ENCODE measurements at places on chromosomes 7 and 10.

- no peak for DNase-seq
Measured at GRCh38 chr10:4271193-4271592, 486.2 kb upstream of the KLF6 start.

- DNase-seq, result no peak
Measured at GRCh38 chr7:27249724-27250556, 7.3 kb downstream of the EVX1 start.

- DNase-seq, result no peak
Measured at GRCh38 chr10:121337427-121337826, 260.8 kb downstream of the FGFR2 start.

- DNase-seq, result no peak
Measured at GRCh38 chr7:12713625-12714378, 26.4 kb downstream of the ARL4A start.

GRCh38 chr7:21251151-21251800 is 176.6 kb upstream of the SP4 start:
- DNase-seq, result no peak

- DNase-seq, result no peak
Measured at GRCh38 chr10:44341886-44342285, 43.0 kb downstream of the CXCL12 start.

- DNase-seq, result no peak
Measured at GRCh38 chr7:157718303-157719007, 381.7 kb downstream of the DNAJB6 start.

DNA sequence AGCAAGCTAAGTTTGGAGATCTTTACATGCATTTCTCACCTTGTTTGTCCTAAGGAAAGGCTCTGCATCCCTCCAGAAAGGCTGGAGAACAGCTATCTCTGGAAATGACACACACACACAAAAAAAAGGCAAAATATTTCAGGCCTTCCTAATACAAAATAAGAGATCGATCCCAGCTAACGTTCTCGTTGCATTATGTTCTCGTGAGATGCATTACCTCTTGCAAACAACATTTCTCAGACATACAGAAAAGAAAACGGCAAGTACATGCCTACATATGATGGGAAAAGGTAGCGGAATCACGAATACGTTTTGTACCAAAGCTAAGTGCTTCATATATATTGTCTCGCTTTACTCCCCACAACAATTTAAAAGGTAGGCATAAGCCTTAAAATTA is 488 bp downstream of the MTERF1 start:
- DNase-seq, result no peak

- no peak for DNase-seq
Measured at GRCh38 chr10:19889256-19889655, 73.0 kb downstream of the PLXDC2 start.

DNA sequence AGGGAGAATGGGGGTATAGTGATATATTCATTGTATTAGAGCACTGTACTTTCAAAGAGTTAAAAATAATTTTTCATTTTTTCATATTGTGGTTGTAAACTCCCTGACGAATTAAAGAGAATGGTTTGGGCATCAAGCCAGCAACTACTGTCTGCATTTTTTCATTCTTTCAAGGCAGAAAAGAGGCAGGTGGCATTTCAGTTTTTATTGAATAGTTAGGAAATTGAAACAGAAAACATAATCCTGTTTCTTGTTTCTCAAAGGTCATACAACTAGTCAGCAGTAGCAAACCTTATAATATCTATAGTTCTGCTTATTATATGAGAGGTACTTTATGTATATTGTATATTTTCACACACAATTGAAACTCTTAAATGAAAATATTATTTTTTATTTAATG is 303.9 kb upstream of the KCND2 start:
- no peak for DNase-seq

DNA sequence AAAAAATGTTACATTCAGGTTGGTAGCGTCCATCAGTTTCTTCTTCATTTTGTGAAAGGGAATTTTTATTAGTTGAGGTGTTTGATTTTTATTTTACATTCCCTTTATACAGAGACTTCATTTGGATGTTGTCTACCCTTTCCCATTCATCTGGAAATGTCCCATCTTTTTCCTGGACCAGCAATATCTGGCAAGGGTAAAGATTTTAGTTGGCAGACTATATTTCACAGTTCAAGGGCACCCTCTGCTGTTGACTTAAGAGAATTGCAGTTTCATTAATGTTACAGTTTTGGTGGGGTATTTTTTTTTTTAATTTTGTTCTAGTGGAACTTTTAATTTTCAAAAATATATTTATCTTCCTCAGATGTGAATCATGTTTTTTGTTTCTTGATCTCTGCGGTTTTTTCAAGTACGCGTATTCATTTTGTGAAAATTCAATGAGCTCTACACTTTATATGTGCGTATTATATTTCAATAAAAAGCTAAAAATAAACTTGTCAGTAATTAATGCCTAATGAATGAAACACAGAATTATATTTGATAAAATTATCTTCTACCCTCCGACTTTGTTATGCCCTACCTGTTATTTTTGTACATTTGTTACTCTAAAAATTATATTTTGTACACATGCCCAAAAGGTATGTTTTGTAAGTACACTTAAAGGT is 97.9 kb upstream of the KLF14 start:
- no peak for DNase-seq

GRCh38 chr10:71280825-71281224 is 38.2 kb upstream of the SLC29A3 start:
- no peak for DNase-seq

GRCh38 chr7:105429746-105430612 is 41.3 kb upstream of the SRPK2 start:
- no peak for DNase-seq

DNA sequence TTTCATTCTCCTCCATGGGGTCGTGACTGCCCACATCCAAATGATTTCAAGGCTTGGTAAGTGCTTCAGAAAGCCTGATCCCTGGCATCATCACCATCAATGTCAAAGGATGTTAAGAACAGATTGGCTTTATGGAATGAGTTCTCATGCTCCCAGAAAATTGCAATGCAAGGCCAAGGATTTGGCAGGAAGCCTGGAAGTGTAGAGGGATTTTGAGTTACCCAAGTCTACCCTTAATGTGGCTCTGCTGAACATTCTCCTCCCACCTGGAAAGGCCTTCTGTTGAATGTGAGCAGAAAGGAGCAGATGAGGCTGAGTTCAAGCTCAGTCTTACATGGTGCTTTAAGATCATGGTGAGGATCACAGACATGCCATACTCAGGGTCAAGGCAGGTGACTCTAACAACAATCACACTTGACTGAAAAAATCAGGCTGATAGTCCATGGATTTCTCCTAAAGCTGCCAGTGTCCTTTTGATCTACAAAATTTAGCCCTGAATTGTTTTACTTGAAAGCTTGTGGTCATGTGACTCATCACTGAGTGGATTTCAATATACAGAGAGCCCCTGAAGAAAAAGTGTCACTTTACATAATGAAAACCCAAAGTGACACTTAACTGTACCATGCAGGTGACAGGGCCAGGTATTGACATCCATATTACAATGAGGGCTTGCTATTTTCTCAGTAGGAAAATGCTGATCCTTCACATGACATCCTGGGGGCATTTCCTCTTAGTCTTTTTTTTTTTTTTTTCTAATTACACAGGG is 111.1 kb upstream of the PDLIM1 start:
- DNase-seq, result no peak

DNA sequence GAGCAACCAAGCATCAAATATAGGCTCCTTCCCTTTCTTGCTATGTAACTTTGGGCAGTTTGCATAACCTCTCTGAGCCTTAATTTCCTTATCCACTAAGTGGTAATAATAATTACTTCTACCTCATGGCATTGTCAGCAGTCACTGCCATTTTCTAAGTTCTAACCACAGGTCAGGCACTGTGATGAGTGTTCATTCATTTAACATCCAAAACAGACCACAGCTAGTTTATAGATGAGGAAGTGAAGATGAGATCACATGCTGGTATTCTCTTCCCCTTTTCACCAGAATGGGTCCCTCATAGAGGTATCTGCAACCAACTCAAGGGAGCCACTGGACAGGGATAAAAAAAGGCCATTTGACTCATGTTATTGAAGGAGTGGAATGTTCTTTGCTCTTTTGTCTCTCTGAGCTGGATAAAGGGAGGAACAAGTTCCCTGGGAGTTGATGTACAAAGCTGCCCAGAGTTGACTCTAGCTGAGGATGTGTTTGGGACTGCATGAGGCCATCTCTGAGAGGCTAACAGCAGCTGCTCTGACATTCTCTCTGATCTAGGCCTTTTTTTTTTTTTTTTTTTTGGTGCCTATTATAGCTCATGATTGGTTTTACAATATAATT is 65.0 kb downstream of the DNAJC12 start:
- DNase-seq, result no peak

DNA sequence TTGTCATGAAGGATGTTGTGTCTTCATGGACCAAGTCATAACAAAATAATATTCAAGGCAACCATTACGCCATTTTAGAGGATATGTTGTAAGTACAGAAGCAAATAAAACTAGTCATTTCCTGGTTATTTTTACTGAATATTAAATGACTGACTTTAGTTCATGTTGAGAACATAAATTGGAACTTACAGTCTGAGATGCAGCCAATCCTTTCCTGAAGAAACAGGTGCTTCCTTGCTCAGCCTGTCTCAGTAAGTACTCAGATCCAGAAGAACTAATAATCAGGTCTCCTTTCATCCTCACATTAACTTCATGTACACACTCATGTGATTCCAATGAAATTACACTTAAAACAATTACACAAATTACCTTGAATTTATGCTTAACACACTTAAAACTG is 12.3 kb downstream of the SEMA3A start:
- no peak for DNase-seq

DNA sequence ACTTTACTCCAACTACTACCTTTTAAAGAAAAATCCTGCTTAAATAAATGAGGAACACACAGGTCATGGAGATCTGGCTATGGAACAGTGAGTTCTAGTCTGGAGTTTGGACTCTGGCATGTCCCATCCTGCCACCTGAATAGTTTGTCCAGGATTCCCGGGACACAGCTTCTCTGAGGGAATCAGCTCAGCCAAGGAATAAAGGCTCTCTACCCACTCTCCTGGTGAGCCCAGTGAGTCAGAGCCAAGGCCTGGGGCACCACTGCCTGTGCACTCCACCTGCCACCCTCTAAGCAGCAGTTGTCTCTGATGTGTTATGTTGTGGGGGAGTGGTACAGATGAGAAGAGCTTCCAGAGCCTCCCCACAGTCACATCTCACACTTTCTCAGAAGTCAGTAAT is 113.5 kb downstream of the HTR5A start:
- DNase-seq, result no peak

DNA sequence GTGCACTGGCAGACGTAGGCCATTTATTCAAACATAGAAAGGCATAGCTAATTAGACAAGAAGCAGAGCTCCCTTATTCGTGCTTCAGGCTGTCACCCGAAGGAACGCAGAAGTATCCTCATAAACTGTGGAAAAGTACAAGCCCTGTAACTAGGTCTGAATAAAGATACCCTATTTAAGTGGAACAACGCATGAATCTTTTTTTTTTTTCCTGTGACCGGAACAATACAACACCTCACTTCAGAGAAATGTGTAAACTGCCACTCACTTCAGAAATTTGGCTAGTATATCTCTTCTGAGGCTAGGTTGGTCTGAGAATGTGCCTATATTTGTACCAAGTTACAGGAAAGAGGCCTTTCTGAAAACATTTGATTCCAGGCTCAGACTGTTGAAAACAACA is 8.0 kb upstream of the CSTF2T start:
- no peak for DNase-seq
